Right atrium auricular region (tissue), 2 donors: ENCODE measurements at places on chromosomes 12 and 14. TPM values are rescaled to one million over a fixed set of nuclear protein-coding genes. Genes with fewer than 3 reads are reported as not detected.

DNA sequence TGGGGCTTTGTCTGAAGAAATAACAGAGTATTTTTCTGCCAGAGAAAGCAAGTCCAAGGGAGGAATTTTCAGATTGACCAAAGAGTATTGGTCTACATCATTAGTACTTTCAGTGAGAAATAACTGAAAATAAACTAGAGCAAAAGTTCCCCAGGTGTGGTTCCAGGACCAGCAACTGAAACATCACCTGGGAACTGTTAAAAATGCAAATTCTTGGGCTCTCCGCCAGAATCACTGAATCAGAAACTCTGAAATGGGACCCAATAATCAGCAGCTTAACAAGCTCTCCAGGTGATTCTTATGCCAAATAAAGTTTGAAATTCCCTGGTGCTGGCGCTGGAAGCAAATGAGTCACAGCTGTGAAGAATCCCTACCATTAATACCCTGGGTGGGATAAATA lies 52.1 kb downstream of the EIF2S3B start:
- no peaks in the 10 kb centered on the region for H3K36me3 ChIP-seq
- DNase-seq, result no peak

GRCh38 chr12:47705566-47706425 lies at the start of gene RPAP3:
RPAP3 (minus strand) TSS chr12:47706030; CDS start chr12:47702840, 3,190 bp downstream.
- H3K27ac ChIP-seq, result peak within 1 kb of the TSS; percentile 93
- H3K4me1 ChIP-seq, result no peaks in the 10 kb centered on the region
- peak; percentile 95 for DNase-seq
- H3K4me3 ChIP-seq, result peak within 1 kb of the TSS; percentile 99

- no peaks in the 10 kb centered on the region for H3K4me1 ChIP-seq
- no peaks in the 10 kb centered on the region for H3K27me3 ChIP-seq
- H3K4me3 ChIP-seq, result no peak overlapping the region
- H3K36me3 ChIP-seq, result no peaks in the 10 kb centered on the region
These were observed 60.0 kb downstream of the PLEKHG7 start for GRCh38 chr12:92762773-92763172.

TEX22 gene
- not detected for total RNA-seq

DNA sequence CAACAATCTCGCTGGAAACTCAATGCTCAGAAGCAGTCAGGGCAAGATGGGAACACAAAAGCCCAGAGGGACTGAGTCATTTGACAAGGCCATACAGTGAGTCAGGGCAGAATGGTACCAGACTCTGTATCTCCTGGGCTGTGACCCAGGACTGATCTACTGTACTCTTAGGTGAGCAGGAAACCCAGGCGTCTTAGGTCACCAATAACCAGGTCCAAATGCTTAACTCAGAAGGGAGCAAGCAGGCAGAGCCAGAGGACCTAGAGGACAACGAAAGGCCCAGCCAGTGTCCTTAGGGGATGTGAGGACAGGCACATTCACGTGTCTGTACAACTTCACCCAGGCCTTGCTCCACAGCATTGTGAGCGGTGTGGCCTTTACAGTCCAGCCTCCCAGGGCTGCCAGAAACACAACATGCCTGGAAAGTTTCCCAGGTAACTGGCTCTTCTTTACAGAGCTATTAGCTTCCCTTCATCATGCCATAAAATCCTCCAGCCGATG lies 69.9 kb downstream of the ARL6IP4 start:
- peak overlapping the region; percentile 83 for H3K27ac ChIP-seq
- H3K27me3 ChIP-seq, result no peaks in the 10 kb centered on the region
- no peak overlapping the region for H3K4me3 ChIP-seq
- H3K36me3 ChIP-seq, result no peaks in the 10 kb centered on the region
- H3K4me1 ChIP-seq, result peaks cover 52% of the 10 kb centered on the region

C1RL gene
- total RNA-seq, result 18.7 TPM
